SJSA1 (cell line): ENCODE measurements at places on chromosomes 5 and 9. TPM values are rescaled to one million over a fixed set of nuclear protein-coding genes. Genes with fewer than 3 reads are reported as not detected.

The TARS1 gene
- total RNA-seq: 117 and 163 TPM in 2 replicates

The HMCN2 gene
- 1.2 and 1.9 TPM in 2 replicates for total RNA-seq

The AQP7 gene
- total RNA-seq: not detected in 2 replicates

The LHX3 gene
- total RNA-seq: not detected in 2 replicates

DNA sequence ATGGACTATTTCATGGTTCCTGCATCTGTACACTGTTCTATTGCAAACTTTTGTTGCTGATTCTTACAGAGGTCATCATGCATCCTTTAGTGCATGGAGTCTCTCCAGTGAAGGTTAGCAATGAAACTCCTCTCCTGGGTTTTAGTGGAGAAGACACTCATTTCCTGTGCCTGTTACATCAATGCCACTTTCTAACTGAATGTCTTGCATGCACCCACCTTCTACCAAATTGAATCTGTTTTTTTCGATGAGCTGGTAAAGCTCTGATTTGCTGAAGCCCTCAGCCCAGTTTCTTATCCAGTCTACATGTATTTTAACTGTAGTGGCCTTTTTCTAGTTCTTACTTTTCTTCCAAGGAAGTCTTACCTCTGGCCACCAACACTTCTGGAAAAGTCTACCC is 591.8 kb upstream of the ADAMTS16 start:
- DNase-seq: no peak
- H3K27ac ChIP-seq: no peak overlapping the region
- peaks cover 5% of the 10 kb centered on the region; the same call in 1 of the 2 replicates for H3K27me3 ChIP-seq
- H3K4me1 ChIP-seq: peaks cover 7% of the 10 kb centered on the region

GRCh38 chr5:147671365-147671764 is 111.2 kb downstream of the JAKMIP2 start:
- no peak overlapping the region for H3K27ac ChIP-seq
- H3K36me3 ChIP-seq: no peaks in the 10 kb centered on the region
- H3K4me1 ChIP-seq: no peaks in the 10 kb centered on the region
- H3K27me3 ChIP-seq: peaks cover 6% of the 10 kb centered on the region; the same call in 1 of the 2 replicates
- no peak overlapping the region for H3K4me3 ChIP-seq

- peak overlapping the region; percentile 64 for H3K27ac ChIP-seq
- no peak for DNase-seq
- H3K27me3 ChIP-seq: no peaks in the 10 kb centered on the region
- H3K4me1 ChIP-seq: peaks cover 16% of the 10 kb centered on the region
These were observed 175.3 kb downstream of the SLF1 start for GRCh38 chr5:94793816-94794198.

GRCh38 chr9:7324152-7324598 is 475.4 kb downstream of the DMAC1 start:
- DNase-seq: no peak
- H3K4me3 ChIP-seq: no peak overlapping the region
- no peaks in the 10 kb centered on the region for H3K36me3 ChIP-seq
- no peaks in the 10 kb centered on the region for H3K4me1 ChIP-seq
- no peaks in the 10 kb centered on the region for H3K27me3 ChIP-seq

GRCh38 chr5:14420101-14420811 is 161.3 kb upstream of the OTULINL start:
- no peak overlapping the region for H3K4me3 ChIP-seq
- peaks cover 46% of the 10 kb centered on the region for H3K4me1 ChIP-seq
- DNase-seq: no peak
- H3K27me3 ChIP-seq: no peaks in the 10 kb centered on the region
- H3K27ac ChIP-seq: no peak overlapping the region
- H3K36me3 ChIP-seq: peaks cover 87% of the 10 kb centered on the region
